ENCODE measurements at places on chromosomes 16 and 17.

- DNase-seq, result no peak
Observed at GRCh38 chr17:80316431-80316830, 55.8 kb downstream of the RNF213 start.

GRCh38 chr16:80993307-80993706, 13.4 kb downstream of the CMC2 start:
- peak; percentile 53 for DNase-seq

- no peak for DNase-seq
Observed at GRCh38 chr16:88202207-88202745, 180.5 kb upstream of the ZNF469 start.

DNA sequence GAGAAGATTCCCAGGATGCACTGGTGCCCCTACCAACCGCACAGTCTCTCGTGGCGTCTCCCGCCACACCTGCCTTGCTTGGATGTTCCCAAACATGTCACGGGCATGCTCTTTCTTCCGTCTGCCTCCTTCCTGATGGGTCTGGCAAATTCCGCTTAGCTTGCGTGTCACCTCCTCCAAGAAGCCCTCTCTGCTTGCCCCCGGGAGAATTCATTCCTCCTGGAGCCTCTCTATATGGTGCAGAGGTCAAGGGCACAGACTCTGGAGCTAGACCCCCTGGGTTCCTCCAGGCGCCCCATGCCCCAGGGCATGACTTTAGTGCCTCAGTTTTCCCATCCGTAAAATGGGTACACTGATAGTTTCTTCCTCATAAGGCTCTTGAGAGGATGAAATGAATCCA, 21.1 kb downstream of the LITAF start:
- no peak for DNase-seq

DNA sequence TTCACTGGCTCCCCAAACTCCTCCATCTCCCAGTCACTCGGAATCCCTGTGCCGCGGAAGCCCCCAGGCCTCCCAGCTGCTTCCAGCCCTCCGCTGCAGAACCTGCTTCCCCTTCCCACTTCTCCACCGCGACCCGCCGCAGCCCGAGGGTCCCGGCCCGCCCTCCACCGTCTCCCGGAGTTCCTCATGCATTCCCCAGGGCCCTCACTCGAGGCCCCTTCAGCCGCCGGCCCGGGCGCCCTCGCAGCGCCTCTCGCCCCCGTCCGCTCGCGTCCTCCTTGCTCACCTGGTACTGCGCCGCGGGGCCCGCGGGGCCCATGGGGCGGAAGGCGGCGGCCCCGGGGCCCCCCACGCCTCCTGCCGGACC, 329 bp downstream of the SMARCD2 start:
- DNase-seq, result no peak

DNA sequence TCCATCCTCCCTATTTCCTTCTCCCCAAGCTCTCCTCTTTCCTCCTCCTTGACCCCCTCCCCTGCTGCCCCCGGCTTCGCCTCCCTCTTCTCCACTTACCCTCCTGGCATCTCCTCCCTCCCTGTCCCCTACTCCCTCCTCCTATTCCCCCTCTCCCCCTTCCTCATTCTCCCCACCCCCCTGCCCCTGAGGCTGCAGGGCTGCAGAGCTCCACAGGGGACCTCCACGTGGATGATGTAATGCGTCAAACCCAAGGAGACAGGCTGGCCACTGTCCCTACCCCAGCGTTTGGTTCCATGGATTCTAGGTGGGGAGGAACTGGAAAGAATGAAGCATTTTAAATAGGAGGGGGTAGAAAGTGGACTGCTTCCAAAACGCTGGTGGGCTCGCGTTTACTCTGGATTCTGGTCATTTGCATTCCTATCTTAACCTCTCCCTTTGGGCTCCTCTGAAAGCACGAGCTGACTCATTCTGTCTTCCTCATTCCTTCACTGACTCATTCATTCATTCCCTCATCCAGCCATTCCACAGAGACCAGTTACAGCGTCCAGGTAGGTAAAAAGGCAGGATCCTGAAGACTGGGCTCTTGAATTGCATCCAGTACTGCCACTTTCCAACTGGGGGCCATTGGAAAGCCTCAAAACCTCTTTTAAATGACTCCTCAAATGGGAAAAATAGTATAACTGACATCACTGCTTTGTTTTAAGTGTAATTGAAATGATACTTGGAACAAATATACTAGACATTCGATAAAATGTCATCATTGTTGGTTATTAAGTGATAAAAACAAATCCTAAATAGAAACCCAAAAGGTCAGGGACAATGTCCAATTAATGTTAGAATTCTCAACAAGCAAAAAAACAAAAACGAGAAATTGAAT, 943 bp upstream of the COTL1 start:
- peak; percentile 65 for DNase-seq

DNA sequence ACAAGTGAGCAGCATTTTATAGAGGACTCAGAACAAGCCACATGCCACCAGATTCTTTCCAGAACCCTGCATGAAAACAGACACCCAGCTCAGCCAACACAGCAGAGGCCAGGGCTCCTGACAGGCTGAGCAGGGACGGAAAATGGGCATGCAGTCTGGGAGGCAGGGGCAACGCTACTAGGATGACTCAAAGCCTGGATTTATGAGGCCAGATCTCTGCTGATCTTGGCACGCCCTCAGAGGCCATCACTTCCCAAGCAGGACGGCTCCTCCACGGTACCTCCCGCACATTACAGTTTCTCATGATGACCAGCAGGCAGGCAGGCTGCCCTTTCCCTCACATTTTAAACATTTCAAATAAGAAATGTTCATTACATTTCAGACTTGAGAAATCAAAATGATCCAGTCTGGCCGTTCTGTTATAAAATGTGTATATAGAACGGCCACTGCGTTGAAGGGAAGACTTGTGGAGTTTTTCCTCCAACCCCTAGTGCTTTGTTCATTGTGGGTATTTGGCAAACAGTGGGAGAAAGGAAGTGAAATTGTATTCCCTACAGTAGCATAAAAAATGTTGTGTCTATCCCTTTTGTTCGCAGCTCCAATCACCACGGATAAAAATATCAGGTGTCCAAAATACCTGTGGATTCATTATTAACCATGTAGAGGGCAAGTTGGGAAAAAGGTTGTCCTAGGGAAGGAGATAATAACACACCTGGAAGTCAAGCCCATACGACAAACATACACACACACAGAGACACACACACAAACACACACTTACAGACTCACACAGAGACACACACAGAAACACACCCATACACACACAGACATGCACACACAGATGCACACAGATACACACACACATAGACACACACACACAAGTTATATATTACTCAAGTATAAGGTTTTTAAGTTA, 64.8 kb upstream of the ADAMTS18 start:
- peak; percentile 27 for DNase-seq

DNA sequence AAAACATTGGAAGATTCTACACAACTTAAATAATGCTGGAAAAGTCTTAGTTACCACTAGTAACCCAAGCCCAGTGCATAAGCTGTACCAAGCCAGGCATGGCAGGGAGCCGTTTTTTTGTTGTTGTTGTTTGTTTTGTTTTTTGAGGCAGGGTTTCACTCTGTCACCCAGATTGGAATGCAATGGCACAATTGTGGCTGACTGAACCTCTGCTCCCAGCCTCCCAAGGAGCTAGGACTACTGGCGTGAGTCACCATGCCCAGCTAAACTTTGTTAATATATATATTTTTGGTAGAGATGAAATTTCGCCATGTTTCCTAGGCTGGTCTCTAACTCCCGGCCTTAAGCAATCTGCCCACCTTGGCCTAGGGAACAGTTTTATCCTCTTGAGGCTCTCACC, 564 bp upstream of the TMIGD1 start:
- no peak for DNase-seq

GRCh38 chr16:60484901-60485300, 1551.3 kb downstream of the CDH8 start:
- no peak for DNase-seq

GRCh38 chr16:22638393-22639206, 127.9 kb downstream of the NPIPB5 start:
- peak; percentile 16 for DNase-seq

- DNase-seq, result peak; percentile 56
Observed at GRCh38 chr17:75087558-75088453, at the start of gene SLC16A5. Gene SLC16A5, plus strand, starts transcription at chr17:75087954. Its CDS starts 5,683 bp downstream, at chr17:75093637.

- DNase-seq, result no peak
Observed at GRCh38 chr17:73801455-73802100, 157.3 kb upstream of the SDK2 start.

DNA sequence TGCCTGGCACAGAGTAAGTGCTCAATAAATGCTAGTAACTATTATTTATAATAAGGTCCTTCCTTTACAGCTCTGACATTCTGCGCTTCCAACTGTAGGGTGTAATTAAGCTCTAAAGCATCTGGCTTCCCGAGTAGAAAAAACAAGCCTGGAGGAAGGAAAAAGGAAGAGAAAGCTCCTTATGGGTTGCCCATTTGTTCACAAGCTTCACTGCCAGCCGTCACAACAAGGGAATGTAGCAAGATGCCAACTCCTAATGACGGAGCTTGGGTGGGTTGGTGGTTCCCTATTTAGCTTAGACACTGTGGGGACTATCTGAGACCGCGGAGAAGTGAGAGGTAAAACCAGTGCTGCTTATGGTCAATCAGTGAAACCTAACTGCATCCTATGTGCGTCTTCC, 7.3 kb upstream of the RPRML start:
- DNase-seq, result no peak

Measured in AG09319 (cell line).